DND-41 (cell line): ENCODE measurements at places on chromosomes 1 and 21.

- no peaks in the 10 kb centered on the region for H3K36me3 ChIP-seq
- peaks cover 14% of the 10 kb centered on the region for H3K4me1 ChIP-seq
- no peaks in the 10 kb centered on the region for H3K27me3 ChIP-seq
- no peak overlapping the region for H3K27ac ChIP-seq
Measured at GRCh38 chr1:181951213-181951612, 110.3 kb downstream of the ZNF648 start.

GRCh38 chr21:46327711-46328110 lies 3.8 kb downstream of the PCNT start:
- no peak overlapping the region for H3K27ac ChIP-seq
- no peak overlapping the region for H3K4me3 ChIP-seq
- H3K27me3 ChIP-seq = no peaks in the 10 kb centered on the region
- peaks cover 61% of the 10 kb centered on the region for H3K36me3 ChIP-seq
- H3K4me1 ChIP-seq = peaks cover 21% of the 10 kb centered on the region

DNA sequence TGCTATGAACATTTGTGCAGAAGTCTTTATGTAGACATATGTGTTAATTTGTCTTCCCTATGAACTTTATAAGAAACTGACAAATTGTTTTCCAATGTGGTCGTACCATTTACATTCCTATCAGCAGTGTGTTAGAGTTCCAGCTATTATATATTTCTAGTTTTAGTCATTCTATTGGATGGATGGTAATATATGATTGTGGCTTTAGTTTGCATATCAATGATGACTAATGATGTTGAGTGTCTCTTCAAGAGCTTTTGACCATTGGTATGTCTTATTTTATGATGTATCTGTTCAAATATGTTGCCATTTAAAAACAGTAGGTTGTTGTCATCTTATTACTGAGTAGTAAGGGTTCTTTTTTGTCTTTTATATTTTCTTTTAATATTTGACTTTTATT lies 16.2 kb upstream of the ZNF326 start:
- peaks cover 1% of the 10 kb centered on the region; the same call in 1 of the 2 replicates for H3K4me1 ChIP-seq
- no peaks in the 10 kb centered on the region for H3K27me3 ChIP-seq
- H3K36me3 ChIP-seq = no peaks in the 10 kb centered on the region
- H3K4me3 ChIP-seq = no peak overlapping the region

GRCh38 chr1:183711741-183712361 lies 58.7 kb upstream of the APOBEC4 start:
- H3K36me3 ChIP-seq = no peaks in the 10 kb centered on the region
- H3K27ac ChIP-seq = no peak overlapping the region
- DNase-seq = no peak
- no peak overlapping the region for H3K4me3 ChIP-seq

DNA sequence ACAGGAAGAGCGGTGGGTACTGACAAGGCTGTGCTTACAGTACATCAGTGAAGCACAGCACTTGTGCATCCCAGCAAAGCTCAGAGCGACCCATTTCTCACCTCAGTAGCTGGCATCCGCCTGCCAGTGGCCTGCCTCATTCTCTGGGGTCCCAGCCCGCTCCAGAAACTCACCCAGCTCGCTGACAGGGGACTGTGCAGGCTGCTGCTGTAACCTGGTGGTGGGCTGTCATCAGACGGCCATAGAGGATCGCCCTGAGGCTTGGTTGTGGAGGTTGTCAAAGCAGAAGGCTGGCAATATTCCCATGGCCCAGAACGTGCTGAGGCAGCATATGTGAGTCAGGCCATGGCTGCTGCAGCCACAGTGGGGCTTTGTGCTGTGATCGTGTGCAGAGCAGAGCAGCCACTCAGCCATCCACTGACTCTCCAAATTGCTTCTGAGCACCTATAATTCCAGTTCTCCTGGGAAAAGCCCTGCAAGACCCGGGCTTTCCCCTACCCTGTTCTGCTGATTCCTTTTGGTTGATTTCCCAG lies 13.6 kb upstream of the GPR137B start:
- H3K27me3 ChIP-seq = peaks cover 8% of the 10 kb centered on the region
- no peak overlapping the region for H3K27ac ChIP-seq

DNA sequence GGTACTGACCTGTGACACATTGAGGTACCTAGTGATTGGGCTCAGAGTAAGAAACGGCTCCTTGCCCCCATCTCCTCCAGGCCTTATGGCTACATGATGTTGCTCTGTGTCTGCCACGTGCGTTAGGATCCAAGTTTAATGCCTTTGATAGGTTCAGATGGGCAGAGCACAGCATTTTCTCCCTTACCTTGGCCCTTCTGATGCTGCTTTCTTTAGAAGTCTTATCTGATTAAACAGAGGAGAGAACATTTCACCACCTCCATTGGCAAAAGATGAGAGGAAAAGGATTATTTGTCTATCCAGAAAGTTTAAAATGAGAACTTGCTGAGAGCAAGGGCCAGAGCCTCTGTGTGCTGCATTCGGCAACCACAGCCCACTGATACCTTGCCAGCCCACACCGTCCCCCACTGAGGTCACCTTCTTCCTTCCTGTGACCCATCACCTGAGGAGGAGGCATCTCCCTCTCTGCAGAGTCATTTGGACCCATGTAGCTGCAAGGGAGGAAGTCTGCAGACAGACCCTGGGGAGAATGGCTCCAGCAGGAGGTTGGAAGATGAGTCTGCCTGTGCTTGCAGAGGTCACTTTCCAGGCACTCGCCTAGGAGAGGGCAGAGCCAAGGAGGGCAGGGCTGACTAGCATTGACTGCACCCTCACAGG lies 16.7 kb downstream of the SHISA4 start:
- no peak for DNase-seq
- peaks cover 12% of the 10 kb centered on the region for H3K27me3 ChIP-seq
- no peak overlapping the region for H3K27ac ChIP-seq
- no peak overlapping the region for H3K4me3 ChIP-seq
- H3K36me3 ChIP-seq = no peaks in the 10 kb centered on the region

DNA sequence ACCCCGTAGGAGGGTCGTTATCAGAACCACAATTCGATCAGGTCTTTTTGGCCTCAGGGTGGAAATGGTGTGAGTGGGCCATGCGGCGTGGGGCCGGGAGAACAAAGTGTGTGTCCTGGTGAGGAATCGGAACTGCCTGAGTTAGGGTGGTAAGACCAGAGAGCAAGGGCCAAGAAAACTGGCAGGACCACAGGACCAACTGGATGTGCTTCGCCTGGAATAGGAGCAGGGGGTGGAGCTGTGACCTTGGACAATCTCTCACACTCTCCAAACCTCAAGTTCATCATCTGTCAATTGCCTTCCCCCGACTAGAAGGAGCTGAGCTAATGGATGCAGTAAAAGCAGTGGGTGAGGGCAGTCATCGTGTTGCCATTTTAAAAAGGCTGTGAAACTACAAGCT lies 59.5 kb downstream of the NAV1 start:
- no peaks in the 10 kb centered on the region for H3K4me1 ChIP-seq
- no peak overlapping the region for H3K27ac ChIP-seq
- peaks cover 13% of the 10 kb centered on the region for H3K27me3 ChIP-seq
- no peak overlapping the region for H3K4me3 ChIP-seq

- no peak overlapping the region for H3K27ac ChIP-seq
- no peaks in the 10 kb centered on the region for H3K36me3 ChIP-seq
- no peak overlapping the region for H3K4me3 ChIP-seq
- H3K27me3 ChIP-seq = peaks cover 17% of the 10 kb centered on the region
Measured at GRCh38 chr1:183330335-183330734, 87.8 kb downstream of the NMNAT2 start.

DNA sequence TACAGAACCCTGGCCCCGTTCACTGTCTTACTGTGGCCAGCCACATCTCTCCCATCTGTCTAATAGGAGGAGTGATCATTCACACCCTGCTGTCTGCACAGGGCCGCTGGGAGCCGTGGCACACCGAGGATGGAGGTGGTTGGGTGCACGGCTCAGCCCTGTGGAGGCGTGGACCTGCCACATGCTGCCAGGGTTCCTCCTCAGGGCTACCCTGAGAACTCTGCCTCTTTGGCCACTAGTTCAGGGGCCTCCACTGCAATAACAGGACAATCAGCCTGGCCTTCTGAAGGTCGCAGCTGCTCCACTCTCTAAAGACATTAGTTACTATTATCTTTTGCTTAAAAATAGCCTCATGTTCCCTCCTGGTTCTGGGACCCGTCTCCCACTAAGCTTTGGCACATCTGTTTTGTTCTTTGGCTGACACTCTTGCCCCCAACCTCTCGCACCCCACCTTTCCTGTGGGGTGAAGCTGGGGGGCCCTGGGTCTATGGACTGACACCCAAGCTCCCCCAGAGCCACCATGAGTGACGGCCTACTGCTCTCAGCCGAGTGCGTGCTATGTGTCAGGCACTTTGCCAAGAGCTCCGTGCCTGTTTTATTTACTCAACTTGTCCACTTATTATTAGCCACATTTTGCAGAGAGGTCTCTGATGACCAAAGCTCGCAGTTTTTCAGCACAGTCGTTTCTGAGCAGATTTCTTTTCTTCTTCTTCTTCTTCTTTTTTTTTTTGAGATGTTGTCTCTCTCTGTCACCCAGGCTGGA lies 66.3 kb downstream of the ARHGEF10L start:
- peaks cover 7% of the 10 kb centered on the region for H3K27me3 ChIP-seq
- no peaks in the 10 kb centered on the region for H3K36me3 ChIP-seq
- H3K4me1 ChIP-seq = no peaks in the 10 kb centered on the region
- no peak for DNase-seq

- H3K36me3 ChIP-seq = no peaks in the 10 kb centered on the region
- DNase-seq = no peak
- no peak overlapping the region for H3K4me3 ChIP-seq
- H3K4me1 ChIP-seq = no peaks in the 10 kb centered on the region
- no peak overlapping the region for H3K27ac ChIP-seq
Measured at GRCh38 chr1:12549460-12550349, 68.3 kb downstream of the DHRS3 start.

- no peak overlapping the region for H3K27ac ChIP-seq
- no peak overlapping the region for H3K4me3 ChIP-seq
- H3K4me1 ChIP-seq = no peaks in the 10 kb centered on the region
- no peak for DNase-seq
Measured at GRCh38 chr1:29825941-29826415, 589.7 kb downstream of the PTPRU start.

- no peak overlapping the region for H3K27ac ChIP-seq
- no peaks in the 10 kb centered on the region for H3K36me3 ChIP-seq
- H3K27me3 ChIP-seq = peaks cover 7% of the 10 kb centered on the region
- H3K4me3 ChIP-seq = no peak overlapping the region
- no peak for DNase-seq
- no peaks in the 10 kb centered on the region for H3K4me1 ChIP-seq
Measured at GRCh38 chr1:182114627-182115023, 53.1 kb upstream of the ZNF648 start.

DNA sequence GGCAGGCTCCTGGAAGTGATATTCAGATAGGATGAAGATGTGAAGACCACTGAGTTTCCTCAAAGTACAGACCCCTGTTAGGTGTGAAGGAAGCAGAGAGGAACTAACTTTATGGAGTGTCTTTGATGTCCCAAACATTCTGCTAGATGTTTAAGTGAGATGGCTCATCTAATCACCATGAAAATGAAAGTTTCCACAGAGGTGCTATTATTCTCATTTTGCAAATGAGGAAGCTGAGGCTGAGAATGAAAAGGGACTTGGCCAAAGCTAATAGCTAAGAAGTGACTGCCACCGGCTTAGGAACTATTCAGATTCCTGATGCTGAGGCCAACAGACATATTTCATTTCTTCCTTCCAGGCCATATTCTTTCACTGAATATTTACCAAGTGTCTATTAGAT lies 45.9 kb upstream of the WLS start:
- H3K36me3 ChIP-seq = no peaks in the 10 kb centered on the region
- H3K27me3 ChIP-seq = no peaks in the 10 kb centered on the region
- H3K27ac ChIP-seq = no peak overlapping the region
- no peak overlapping the region for H3K4me3 ChIP-seq
- no peaks in the 10 kb centered on the region for H3K4me1 ChIP-seq
- no peak for DNase-seq

GRCh38 chr1:229197265-229197585 lies 73.7 kb upstream of the RAB4A start:
- H3K4me3 ChIP-seq = no peak overlapping the region
- no peaks in the 10 kb centered on the region for H3K36me3 ChIP-seq
- no peaks in the 10 kb centered on the region for H3K4me1 ChIP-seq
- no peak overlapping the region for H3K27ac ChIP-seq
- H3K27me3 ChIP-seq = peaks cover 2% of the 10 kb centered on the region

DNA sequence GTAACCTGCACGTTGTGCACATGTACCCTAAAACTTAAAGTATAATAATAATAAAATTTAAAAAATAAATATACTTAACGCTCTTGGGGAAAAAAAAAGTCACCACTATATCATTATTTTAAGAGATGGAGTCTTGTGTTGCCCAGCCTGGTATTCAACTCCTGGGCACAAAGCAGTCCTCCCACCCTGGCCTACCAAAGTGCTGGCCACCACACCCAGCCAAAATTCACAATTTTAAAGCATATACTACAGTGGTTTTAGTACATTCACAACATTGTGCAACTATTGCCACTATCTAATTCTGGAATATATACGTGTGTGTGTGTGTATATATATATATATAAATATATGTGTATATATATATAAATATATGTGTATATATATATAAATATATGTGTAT lies 5.9 kb downstream of the HMGN2 start:
- DNase-seq = no peak
- no peaks in the 10 kb centered on the region for H3K27me3 ChIP-seq
- no peak overlapping the region for H3K4me3 ChIP-seq
- H3K27ac ChIP-seq = no peak overlapping the region
- peaks cover 21% of the 10 kb centered on the region for H3K4me1 ChIP-seq

DNA sequence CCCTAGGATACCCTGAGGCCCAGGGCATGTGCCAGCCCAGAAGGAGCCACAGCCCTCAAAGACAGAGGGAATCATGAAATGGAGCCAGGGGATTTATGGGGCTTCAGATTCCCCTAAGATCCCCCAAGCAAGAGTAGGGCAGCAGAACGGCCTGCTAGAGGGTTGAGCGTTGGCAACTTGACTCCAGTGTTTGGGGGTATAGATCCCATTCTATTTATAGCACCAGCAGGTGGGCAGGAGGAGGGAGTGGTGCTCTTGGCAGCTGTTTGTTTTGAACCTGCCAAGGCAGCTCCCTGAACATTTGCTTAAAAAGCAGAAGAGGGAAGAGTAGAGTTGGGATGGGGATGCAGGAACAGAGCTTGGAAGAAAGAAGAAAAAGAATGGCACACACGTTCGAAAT lies 33.7 kb downstream of the GLUL start:
- H3K27ac ChIP-seq = no peak overlapping the region
- no peaks in the 10 kb centered on the region for H3K4me1 ChIP-seq
- no peak overlapping the region for H3K4me3 ChIP-seq
- H3K36me3 ChIP-seq = no peaks in the 10 kb centered on the region

GRCh38 chr1:24696041-24696755 lies 49.0 kb upstream of the CLIC4 start:
- H3K27me3 ChIP-seq = no peaks in the 10 kb centered on the region
- H3K4me3 ChIP-seq = no peak overlapping the region
- H3K36me3 ChIP-seq = no peaks in the 10 kb centered on the region

- H3K27me3 ChIP-seq = no peaks in the 10 kb centered on the region
- H3K36me3 ChIP-seq = no peaks in the 10 kb centered on the region
- H3K27ac ChIP-seq = no peak overlapping the region
- H3K4me1 ChIP-seq = peaks cover 22% of the 10 kb centered on the region
Measured at GRCh38 chr21:45972353-45972715, 9.2 kb upstream of the COL6A1 start.

GRCh38 chr1:184075055-184076029 lies 23.8 kb downstream of the TSEN15 start:
- no peak overlapping the region for H3K27ac ChIP-seq
- no peak overlapping the region for H3K4me3 ChIP-seq
- DNase-seq = peak; percentile 8
- H3K36me3 ChIP-seq = peaks cover 19% of the 10 kb centered on the region; the same call in 1 of the 2 replicates
- H3K4me1 ChIP-seq = no peaks in the 10 kb centered on the region
